Mesothelial cell of epicardium (in vitro differentiated cells): ENCODE measurements at places on chromosomes 4 and X. TPM values are rescaled to one million over a fixed set of nuclear protein-coding genes. Genes with fewer than 3 reads are reported as not detected.

CTSO gene
- 7.6 TPM in 3 replicates for total RNA-seq

MPC1L gene
- total RNA-seq = not detected in 3 replicates

FGFR3 gene
- total RNA-seq = 30.9 to 37.6 TPM (median 32.9 TPM) in 3 replicates

TMEM164 gene
- 42.5 to 44.4 TPM (median 44.0 TPM) in 3 replicates for total RNA-seq

ATP1B4 gene
- total RNA-seq = not detected in 3 replicates

SHROOM2 gene
- 12.5 to 13.5 TPM (median 13.3 TPM) in 3 replicates for total RNA-seq

MANBA gene
- 39.2 to 40.2 TPM (median 39.6 TPM) in 3 replicates for total RNA-seq

L1CAM gene
- total RNA-seq = 1.4 to 2.1 TPM (median 2.1 TPM) in 3 replicates

DNA sequence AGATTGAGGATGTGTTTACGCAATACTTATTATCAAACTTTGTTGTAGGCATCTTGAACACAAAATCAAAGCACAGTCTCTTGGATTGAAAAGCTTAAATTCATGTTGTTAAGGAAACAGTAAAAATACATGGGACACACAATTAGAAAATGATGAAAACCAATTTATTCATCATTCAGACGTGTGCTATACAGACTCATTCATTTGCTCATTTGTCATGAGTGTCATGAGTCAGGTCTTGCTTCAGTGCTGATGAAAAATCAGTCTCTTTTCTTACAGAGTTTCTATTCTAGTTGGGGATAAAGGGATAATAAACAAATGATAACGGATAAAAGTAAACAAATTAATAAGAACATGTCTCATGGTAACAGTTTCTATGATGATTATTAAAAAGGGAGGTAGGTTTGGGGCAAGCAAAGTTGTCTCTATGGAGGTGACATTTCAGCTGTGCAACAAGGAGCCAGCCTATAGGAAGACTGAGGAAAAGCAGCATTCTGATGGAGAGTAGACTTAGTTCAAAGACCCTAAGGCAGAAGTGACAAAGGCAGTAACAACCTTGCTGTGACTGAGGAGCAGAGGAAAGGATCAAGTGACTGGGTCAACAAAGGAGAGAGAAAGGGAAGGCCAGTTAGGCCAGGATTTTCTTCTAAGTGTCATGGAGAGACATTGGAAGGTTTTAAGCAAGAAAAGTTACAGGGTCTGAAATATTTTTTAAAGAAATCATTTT lies 224.0 kb upstream of the HHIP start:
- DNase-seq = no peak

DNA sequence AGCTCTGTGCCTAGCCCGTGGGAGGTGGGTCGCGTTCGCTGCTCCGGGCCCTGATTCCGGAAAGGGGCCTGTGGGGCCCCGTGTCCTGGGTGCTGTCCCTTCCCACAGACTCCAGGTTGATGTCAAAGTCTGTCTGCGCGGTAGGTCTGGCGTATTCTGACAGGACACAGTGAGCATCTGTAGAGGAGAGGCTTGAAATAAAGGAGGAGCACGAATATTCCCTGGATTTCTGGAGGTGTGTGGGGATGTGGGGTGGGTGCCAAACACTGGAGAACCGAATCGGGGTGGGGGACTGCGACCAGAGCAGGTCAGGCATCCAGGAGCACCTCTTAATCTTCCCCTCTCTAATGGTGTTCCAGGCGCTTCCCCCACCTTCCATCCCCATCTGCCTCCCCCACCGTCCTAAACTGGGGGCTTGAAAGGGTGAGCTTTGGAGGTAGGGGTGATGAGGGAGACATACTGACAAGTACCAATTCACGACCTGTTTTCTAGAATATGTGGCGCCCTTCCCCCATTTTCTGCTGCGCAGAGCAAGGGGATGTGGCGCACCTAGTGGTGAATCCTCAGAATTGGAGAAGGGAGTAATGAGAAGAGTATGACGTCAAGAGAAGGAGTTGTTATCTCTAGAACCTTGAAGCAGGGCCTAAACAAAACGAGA lies 877 bp downstream of the GPRASP1 start:
- no peak for DNase-seq

GRCh38 chrX:16096141-16096540 lies 27.2 kb upstream of the GRPR start:
- no peak for DNase-seq

DNA sequence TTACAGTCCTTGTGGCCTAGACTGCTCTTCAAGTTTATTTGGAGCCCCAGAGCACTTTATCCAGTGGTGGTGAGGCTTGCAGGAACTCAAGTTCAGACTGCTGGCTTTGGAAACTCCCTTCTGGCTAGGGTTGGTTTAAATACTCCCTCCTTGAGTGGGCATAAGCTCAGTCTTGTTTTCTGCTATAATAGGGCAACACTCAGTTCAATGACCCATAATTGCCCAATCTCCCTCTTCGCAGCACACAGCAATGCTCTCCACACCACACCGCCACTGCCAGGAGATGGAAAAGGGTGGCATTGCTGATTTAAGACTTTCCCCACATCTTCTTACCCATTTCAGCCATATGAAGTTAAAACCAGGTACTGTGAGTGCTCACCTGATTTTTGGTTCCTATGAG lies 27.9 kb upstream of the USP38 start:
- DNase-seq = no peak

- DNase-seq = no peak
Observed at GRCh38 chr4:182647646-182648300, 269.4 kb downstream of the DCTD start.

DNA sequence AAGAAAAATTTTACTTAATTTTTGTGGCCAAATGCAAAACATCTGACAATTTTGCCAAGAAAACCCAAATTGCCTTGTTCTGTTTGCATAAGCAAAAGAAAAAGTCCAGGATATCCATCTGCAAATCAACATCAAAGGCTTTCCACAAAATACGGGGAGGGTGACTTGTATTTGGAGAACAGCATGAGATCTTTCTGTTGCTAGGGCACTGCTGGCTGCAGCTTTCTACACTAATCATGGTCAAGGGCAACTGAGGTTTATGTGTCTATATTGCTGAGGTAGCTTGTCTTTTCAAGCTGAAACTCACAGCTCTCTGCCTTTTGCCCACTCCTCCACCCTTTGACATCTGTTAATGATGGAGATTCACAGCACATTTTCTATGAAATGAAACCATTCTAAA lies 389.1 kb downstream of the NKX6-1 start:
- no peak for DNase-seq

GRCh38 chrX:148609515-148610327 lies 109.3 kb downstream of the AFF2 start:
- DNase-seq = no peak

DNA sequence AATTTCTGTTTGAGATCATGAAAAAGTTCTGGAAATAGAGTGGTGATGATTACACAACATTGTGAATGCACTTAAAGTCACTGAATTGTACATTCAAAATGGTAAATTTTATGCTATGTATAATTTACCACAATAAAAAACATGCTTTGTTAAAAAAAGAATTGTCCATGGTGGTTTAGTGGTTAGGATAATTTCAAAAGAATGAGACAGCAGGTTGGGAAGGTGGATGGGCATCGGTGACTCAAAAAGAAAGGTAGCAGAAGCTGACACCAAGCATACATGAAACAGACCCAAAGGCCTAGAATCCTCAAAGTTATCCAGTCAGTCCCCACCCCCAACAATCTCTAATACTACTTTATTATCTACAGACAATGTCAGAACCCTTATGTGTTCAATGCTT lies 91.1 kb downstream of the MSN start:
- DNase-seq = no peak

- DNase-seq = no peak
Observed at GRCh38 chrX:119187298-119187697, 48.8 kb upstream of the PGRMC1 start.

- no peak for DNase-seq
Observed at GRCh38 chr4:7646384-7647061, 211.8 kb upstream of the PSAPL1 start.

GRCh38 chr4:89249716-89250361 lies 57.8 kb downstream of the GPRIN3 start:
- DNase-seq = no peak

DNA sequence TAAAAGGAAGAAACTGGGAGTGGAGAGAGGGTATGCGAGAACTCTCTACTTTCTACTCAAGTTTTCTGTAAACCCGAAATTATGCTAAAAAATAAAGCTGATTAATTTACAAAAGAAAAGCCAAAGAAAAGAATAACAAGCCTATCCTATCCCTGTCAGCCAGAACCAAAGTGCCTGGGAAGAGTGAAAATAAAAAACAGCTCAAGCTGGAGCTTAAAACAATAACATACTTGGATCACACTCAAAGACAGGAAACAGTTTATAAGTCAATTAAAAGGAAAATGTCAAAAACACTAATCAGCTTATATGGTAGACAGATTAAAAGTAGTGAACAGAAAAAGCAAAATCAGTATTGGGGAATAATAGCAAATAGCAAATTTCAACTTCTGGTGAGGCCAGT lies 139.4 kb downstream of the FRYL start:
- no peak for DNase-seq
